ENCODE measurements at places on chromosomes 12 and 14.

GRCh38 chr14:24734917-24735500, 101.0 kb upstream of the GZMB start:
- ATAC-seq = no peak

GRCh38 chr12:18340786-18341185, 79.5 kb downstream of the PIK3C2G start:
- no peak for ATAC-seq

DNA sequence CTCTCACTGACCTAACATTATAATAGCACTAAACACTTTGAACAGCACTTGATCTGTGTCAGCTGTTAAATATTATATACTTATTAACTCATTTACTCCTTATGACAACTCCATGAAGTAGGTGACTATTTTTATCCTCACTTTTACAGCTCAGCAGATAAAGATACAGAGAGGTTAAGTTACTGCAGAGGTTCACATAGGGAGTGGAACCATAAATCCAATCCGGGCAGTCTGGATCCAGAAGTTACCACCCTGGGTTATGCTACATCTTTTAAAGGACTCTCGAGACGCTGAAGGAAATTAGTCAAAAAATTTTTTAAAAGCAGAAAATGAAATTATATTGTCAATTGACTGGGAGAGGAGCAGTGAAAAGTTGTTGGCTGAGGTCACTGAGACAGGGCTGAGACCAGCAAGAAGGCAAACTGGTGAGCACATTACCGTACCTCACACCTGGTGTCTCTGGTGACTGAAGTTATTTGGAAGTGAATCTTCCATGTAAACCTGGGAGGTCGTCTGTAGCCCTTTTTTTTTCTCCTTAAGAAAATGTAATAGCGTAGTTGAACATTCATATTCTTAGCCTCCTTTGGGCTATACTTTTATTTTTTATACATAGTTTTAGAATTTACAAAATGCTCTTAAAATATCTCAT, 1.2 kb upstream of the RIMKLB start:
- ATAC-seq = no peak

DNA sequence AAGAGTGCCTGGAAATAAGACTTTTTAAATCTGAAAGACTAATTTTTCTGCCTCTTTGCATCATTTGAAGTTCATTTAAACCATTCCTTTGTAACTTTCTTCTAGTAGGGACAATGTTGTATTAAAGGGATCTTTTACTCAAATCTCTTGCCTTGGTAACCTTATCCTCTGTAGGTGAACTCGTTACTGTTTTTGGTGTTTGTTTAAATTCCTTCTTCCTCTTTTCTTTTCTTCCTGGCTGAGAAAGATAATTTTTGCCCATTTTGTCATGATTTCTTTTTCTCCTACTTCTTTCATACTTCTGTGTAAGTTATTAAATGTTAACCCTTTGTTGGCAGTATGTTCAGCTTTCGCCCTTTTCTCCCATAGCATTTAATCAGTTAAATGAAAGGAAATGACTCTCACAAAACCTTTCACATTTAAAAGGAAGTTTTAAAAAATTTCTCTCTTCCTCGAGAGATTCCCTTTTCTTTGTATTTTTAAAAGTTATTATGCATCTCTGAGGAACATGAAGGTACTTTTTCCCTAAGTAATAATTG, 10.3 kb downstream of the VEZT start:
- ATAC-seq = no peak

DNA sequence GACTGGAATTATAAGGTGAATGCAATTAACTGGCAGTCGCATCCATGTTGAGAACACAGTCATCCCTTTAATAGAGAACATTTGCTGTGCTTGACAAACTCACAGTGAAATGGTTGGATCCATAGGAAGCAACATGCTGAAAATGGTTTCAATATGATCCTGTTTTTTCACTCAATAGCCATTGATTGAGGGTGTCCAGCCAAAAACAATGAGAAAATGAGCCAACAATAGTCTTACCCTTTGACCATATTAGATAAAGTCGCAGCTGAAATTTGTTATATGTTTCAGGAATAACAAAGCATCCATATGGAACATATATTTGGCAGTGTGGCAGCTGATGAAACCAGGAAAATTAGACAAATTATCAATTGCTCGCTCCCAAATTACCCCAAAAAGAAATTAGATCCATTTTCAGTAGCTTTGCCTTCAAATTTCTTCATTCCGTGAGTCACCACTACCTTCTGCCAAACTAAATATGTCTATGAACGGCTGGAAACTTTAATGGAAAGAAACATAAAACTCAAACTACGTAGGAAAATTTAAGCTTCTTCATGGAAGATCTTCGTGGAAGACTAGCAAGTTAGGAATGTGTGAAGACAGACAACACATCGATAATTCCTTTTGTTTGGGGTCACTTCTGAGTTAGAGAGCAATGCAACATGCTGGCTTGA, 17.4 kb downstream of the IGF1 start:
- ATAC-seq = no peak

DNA sequence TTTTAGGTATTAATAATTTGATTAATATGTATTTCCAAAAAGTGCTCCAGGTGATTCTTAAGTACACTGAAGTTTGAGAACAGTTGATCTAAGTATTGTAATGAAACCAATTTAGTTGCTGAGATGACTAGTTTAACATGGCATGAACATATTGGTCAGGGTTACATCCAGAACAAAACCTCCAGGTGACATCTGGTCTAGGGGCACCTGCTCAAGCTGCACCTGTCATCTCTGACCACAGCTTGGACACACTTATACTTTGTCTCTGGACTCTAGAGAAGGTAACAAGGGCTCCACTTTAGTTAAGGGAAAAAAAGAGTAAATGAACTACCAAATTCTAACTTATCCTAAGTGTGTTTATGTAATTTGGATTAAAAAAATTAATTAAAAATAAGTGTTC, 8.1 kb downstream of the ARID2 start:
- ATAC-seq = no peak

- ATAC-seq = no peak
Measured at GRCh38 chr12:83015390-83016217, 328.9 kb downstream of the TMTC2 start.

GRCh38 chr12:123034865-123035264, 54.4 kb downstream of the ARL6IP4 start:
- ATAC-seq = peak; percentile 96

DNA sequence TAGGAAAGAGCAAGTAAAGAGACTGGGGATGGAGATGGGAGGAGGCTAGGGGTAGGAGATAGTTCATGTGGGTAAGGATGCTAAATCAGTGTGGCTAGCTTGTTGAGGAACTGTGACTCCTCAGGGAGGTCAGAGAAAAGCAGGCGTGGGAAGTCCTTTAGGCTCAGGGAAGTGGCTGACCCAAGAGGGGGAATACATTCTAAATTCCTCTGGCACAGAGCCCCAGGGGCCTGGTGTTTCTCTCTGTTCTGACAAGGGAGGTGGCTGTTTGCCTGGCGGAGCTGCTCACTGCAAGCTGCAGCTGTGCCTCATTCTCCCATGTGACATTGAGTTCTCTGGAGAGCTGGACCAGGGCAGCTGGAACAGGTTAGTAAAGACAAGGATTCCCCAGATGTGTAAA, 152.2 kb upstream of the SLC38A2 start:
- ATAC-seq = no peak

- peak; percentile 76 for ATAC-seq
Measured at GRCh38 chr12:50589650-50590435, 85.1 kb downstream of the DIP2B start.
